GM19239 (cell line): ENCODE measurements at places on chromosomes 2 and 18.
A peak's percentile ranks its signal among the peaks of the same experiment; 100 is the strongest.

DNA sequence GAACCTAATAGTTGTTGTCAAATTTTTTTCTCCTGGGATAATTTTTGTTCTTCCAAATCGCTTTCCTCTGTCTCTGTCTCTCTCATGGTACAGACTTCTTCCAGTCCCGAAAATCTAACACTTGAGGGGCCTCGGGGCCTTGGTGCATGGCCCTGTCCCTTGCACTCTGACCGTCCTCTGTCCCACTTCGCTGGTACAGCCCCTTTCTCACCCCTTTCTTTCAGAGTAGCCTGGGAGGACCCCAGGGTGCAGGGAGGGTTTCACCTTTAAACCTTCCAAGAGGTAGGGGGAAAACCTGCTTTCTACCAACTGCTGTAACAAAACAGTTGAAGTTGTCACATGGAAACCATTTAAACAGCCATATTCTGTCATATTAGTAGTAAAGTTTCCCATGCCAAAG, 22.2 kb upstream of the FAHD2A start:
- no peak for DNase-seq

DNA sequence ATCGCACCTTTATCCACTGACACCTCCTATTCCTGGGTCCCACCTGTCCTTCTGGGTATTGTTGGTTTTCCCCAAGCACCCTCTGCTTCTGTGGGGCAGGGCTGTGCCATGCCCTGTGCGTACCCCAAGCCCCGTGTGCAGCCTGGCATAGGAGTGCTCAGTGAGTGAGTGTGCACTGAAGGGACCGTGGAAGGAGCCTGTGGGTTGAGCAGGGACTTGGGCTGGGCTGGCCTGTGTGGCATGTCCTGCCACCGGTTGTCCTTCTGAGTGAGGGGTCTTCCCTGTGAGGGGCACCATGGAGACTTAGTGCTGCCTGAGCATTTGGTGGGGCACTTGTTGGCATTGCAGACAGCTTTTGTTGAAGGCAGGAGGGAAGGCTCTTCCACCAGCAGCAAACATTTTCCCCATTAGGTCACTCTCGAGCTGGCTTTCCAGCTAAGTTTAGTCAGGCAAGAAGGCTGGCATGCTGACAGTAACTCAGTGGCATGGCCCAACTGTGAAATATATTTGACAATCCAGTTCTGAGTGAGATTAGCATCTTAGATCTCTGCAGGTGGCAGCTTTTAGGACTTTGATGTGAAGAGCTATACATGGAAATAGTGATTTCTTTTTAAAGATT, 64.7 kb downstream of the LPIN1 start:
- no peak for DNase-seq

DNA sequence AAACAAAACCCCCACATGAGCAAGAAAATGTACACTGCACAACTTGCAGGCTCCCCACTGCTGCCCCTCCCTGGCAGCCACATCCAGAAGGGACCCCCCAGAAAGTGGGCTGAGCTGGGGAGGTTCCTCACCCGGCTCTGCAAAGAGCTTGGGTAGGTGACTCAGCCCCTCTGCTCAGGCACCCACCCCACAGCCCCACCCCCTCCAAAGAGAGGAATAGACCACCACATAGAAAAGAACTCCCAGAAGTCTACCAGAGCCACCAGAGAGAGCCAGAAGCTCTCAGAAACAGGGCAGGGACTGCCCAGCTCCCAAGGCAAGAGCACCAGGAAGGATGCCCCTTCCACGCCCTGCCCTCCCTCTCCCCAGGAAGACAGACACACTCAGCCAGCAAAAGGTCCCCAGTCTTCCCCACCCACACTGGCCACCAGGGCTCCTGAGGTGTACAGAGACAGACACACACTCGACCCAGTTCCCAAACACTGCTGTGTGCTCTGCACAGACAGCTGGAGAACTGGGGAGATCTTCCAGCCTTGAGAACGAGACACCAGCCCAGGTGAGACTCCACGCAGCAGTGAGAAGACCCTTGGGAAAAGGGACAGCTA, 28.2 kb downstream of the BIN1 start:
- DNase-seq, result no peak

DNA sequence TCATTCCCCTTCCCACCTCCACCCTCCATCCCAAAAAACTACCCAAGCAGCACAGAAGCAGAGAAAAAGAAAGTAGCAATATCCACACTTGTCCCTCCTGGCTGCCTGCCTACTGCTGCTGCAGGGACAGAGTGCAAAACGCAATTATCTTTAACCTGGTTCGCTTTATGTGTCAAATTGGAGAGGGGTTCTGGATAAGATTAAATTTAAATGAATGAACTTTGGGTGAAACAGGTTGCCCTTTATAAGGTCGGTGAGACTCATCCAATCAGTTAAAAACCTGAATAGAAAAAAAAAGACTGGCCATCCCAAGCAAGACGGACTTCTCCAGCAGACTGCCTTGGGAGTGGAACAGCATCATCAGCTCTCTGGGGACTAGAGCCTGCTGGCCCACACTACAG, 62.6 kb downstream of the ANKRD44 start:
- no peak for DNase-seq

DNA sequence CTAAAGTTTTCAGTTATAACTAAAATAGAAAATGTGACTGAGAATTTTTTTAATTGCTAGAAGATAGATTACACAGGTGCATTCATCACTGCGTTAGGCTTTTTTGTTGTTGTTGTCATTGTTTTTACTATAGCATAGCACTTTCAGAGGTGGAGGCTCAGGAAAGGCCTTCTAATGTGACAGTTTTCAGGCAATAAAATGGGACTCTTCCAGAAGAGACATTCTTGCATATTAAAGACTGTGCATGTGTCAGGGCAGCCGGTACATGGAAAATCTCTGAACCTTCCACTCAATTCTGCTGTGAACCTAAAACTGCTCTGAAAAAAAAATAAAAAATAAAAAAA, 175.2 kb downstream of the METTL4 start:
- DNase-seq, result no peak

DNA sequence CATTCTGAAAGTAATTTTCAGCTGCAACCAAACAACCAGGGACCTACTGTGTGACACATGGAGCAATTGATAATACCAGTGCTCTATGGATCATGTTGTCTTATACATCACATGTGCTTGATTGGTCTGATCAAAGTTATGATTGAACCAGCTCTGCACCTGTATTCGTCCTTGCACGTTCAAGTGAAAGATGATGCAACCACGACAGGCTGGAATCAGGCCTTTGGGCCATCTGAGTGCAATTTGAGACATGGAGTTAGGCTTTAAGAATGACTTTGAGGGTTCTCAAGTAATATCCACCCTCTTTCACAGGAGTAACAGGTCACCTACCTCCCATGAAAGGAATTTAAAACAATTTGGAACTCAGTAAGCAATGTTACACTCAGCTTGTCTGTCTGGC, 165.2 kb downstream of the SLC8A1 start:
- DNase-seq, result no peak

DNA sequence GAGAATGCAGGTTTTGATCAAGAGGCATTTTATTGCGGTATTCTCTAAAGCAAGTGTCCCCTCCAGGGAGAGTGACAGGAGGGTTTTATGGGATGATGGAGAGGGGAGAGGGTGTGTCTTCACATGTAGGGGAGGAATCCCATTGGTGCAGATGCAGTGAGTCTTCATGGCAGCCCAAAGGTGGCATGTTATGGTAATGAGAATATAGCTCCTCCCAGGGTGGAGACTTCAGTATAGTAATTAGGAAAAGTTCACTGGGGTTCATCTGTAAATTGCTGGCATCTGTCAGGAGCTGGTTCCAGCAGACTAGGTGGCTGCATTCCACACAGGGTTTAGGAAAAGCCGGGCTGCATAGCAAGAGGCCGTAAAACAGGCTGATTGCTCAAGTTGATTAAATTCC, 230.7 kb upstream of the CCDC68 start:
- DNase-seq, result no peak

DNA sequence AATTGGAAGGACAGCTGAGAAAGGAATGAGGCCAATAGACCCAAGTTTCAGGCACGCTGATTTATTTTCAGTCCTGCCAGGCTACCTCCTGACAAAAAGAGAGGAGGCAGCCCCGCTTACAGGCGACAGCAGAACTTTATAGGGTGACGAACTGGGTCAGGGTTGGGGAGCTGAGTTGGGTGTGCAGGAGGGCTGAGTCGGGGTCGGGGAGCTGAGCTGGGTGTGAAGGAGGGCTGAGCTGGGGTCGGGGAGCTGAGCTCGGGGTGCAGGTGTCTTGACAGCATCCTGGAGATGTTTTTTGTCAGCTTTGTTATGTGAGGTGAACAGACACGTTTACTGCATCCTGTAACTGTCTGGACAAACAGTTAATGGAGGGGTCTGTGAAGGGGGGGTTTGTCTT, 342.2 kb downstream of the ADCYAP1 start:
- DNase-seq, result no peak

- no peak for DNase-seq
Observed at GRCh38 chr18:50053111-50053510, 141.8 kb downstream of the MYO5B start.

DNA sequence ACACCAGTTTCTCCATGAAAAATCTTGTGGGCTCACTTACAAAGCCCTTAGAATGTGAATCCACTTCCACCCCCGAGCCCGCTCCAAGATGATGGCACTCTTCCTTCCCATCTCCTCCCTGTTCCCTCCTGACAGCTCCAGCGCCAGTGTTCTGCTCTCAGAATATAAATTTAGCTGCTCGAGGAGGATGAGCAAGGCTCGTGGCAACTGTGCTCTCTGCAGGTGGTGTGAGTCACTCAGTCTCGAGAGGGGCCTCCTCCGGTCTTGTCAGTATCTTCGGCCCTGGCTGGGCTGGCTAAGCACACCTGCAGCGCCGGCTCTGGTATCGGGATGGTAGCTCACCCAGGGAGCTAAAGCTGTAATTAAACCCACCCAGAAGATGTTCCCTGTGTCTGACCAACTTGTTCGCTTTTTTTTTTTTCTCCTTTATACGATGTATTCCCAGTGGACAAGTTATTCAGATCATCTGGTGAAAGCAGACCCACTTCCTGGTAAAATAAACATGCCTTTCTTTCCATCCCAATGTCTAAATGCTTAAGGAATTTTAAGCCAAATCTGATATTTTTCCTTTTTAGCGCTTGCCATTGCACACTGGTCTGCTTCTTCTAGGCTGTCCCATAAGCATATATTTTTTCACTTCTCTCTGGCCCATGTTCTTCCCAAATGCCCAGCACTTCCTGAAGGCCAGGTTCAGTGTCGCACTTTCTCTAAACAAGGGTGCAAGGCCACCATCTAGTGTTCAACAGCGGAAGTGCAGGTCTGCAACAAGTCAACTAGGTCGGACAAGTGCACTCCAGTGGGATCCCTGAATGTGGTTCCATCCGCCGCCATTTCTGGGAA, 31.4 kb upstream of the YPEL5 start:
- DNase-seq, result peak; percentile 45

DNA sequence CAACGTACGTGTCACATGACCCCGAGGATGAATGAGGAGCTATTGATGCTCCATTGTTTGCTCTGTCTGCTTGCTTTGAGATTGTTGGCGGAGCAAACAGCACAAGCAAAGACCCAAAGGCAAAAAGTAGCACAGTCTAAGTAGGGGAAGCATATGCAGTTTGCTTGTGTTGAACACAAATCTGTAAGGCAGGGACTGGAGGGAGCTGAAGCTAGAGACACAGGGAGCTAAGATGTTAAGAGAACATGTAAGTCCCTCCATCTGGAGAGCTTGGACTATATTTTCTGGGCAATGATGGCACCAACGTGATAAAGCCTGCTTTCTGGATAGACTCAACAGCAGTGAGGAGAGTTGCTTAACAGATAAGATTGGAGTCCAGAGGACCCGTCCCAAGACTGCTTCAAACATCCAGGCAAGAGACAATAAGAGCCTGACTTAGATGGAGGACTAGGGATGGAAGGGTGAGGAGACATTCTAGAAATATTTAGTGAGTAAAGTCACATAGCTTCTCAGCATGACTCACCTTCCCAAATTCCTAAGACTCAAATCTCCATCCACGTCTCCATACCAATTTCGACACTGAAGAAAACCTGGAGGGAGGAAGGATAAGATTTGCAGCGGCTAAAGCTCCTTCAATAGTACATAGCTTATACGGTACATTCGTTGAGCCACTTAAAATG, 88.1 kb upstream of the KLF7 start:
- DNase-seq, result no peak

DNA sequence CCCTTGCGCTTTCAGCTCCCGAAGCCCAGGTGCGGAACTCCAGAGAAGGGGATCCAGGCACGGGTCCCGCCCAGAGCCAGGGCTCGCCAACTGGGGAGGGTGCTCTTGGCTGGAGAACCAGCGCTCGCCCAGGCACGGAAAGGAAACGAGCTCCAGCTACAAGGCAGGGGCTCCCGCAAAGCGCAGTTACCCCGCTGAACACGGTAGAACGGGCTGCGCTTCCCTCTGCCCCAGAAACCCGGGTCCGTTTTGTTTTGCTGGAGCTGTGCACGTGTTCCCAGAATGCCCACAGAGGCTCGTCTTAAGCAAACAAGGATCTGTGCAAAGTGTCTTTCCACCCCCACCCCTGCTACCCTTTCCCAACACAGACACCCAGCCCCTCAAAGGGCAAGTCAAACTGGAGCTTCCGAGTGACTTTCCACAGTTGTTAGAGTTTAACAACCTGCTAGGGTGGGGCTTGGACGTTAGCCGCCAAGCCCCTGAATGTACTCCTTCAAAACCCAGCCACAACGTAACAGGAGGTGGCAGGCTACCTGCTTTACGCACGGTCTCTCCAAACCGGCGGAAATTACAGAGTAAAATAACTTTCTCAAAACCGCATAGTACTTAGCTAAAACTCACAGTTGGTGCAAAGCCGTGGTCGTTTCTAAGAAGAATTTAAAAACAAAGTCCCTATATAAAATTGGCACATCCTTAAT, 775 bp downstream of the RNF125 start:
- DNase-seq, result no peak

- no peak for DNase-seq
Observed at GRCh38 chr2:47996808-47997207, 90.5 kb upstream of the FBXO11 start.

- DNase-seq, result no peak
Observed at GRCh38 chr2:183740241-183740640, 616.0 kb downstream of the NUP35 start.

- no peak for DNase-seq
Observed at GRCh38 chr2:227772197-227772661, 26.5 kb downstream of the SCYGR8 start.

DNA sequence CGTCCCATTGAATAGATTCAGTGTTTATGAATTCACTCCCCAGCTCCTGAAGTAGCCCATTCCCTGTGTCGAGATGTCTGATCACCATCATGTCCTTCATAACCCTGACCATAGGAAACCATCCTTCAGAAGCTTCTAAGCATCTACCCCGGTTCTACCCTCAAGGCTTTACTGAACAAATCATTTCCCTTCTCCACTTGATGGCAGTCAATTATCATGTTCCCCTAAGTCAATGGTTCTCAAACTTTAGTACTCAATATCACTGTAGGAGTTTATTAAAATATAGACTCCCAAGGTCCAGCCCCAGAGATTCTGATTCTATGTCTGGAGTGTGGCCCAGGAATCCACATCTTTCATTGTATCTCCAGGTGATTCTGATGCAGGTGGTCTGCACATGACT, 228.4 kb upstream of the SP5 start:
- no peak for DNase-seq

DNA sequence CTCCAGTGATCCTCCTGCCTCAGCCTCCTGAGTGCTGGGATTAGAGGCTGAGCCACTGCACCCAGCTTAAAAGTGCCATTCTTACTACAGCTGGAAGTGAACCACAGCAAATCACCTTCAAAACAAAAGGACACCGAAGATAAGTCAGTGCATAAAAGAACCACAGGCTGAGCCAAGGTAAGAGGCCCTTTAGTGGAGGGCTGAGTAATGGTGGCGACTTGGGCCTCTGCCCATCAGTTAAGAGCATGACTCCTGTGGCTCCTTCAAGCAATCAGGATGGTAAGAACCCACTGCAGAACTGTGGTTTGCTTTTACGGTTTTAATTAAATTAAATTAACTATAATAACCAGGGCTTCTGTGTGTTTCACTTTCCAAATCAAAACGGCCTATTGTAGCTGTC, 75.1 kb downstream of the CTAGE1 start:
- no peak for DNase-seq
